ENCODE measurements at places on chromosomes 5 and 9.

DNA sequence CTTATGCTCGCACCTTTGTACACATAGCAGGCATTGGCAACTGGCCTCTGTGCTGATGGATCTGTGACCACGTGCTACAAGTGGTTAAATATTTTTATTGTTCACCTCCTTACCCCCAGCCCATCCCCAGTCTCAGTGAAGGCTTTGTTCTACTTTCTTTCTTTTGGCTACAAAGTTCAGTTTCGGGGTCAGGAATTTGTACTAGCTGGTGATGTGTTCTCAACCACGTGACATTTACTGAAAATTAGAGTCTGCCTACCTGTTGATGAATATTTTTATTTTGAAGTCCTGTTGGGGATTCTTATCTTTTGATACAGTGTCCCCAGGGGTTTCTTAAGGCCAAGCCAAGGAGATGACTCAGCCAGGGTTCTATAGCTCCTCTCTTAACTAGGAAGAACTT is 47.8 kb downstream of the C9orf57 start:
- no peak for DNase-seq

GRCh38 chr9:98927724-98928123 is 16.0 kb upstream of the COL15A1 start:
- DNase-seq: no peak

GRCh38 chr5:7763621-7764072 is 87.3 kb downstream of the CFAP90 start:
- no peak for DNase-seq

DNA sequence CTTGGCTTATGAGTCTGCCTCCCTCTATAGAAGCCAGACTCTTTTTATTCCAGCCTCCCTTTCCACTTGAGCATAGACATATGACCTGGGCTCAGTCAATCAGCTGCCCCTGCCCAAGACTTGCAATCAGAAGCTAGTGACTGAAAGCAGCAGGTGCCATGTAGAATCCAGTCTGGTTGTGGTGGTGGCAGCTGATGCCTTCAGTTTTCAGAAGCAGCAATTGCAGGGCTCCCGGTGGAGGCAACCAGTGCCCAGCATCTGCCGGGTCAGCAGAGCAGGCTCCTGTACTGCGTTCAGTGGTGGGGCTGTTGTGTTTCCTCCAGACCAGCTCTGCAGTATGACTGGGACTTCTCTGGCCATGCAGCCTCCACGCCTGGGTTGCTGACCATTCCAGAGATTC is 53.9 kb upstream of the PALM2AKAP2 start:
- DNase-seq: no peak

GRCh38 chr5:73591102-73591695 is 25.7 kb downstream of the UTP15 start:
- DNase-seq: no peak

GRCh38 chr9:80784647-80785046 is 904.7 kb downstream of the TLE1 start:
- DNase-seq: no peak

- peak; percentile 96 for DNase-seq
Observed at GRCh38 chr9:129110740-129111527, at the start of the genes CRAT and PTPA. Gene CRAT, minus strand, starts transcription at chr9:129110793. Its CDS starts 284 bp downstream, at chr9:129110509. Gene PTPA, plus strand, starts transcription at chr9:129111415. Its CDS starts 186 bp downstream, at chr9:129111601.

GRCh38 chr9:13915131-13915530 is 398.8 kb downstream of the NFIB start:
- DNase-seq: no peak

- DNase-seq: no peak
Observed at GRCh38 chr5:168451565-168451964, 34.7 kb upstream of the RARS1 start.

GRCh38 chr5:34533582-34534522 is 122.3 kb upstream of the RAI14 start:
- DNase-seq: no peak

DNA sequence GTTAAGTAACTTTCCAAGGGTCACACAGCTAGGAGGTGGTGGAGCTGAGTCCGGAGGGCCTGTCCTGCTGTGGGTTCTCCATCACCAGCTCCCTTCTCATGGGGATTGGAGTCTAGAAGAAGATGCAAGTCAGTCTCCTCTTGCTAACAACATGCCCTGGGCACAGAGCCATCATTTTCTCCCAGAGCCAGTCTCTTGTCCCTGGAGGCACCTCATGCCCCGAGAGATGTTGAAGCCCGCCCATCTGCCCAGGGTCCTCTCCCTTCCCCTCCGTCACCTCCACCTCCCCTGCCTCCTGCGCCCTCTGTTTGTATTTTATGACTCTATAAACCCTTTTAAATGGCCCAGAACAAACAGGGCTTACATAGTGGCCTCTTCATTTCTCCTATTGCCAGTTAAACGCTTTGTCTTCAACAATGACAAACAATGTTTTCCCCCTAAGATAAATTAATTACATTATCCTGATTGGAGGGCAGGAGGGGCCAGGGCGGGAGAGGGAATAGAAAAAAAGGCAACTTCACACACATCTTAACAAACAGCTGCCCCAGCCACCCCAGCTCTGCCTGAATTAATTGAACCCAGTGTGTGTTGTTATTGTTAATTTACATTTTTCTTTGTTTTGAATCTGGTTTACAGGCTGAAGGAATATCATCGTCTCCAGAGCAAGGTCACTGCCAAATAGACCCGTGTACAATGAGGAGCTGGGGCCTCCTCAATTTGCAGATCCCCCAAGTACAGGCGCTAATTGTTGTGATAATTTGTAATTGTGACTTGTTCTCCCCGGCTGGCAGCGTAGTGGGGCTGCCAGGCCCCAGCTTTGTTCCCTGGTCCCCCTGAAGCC is 55.8 kb downstream of the ASS1 start:
- DNase-seq: no peak

GRCh38 chr5:143177263-143177983 is 226.1 kb downstream of the NR3C1 start:
- DNase-seq: no peak

- DNase-seq: no peak
Observed at GRCh38 chr9:18393340-18394130, 80.4 kb upstream of the ADAMTSL1 start.

GRCh38 chr5:147336876-147337275 is 102.0 kb downstream of the STK32A start:
- DNase-seq: no peak

- no peak for DNase-seq
Observed at GRCh38 chr5:35246900-35247647, 16.8 kb upstream of the PRLR start.

GRCh38 chr9:127351182-127352166 is 45.5 kb upstream of the SLC2A8 start:
- DNase-seq: no peak

- DNase-seq: no peak
Observed at GRCh38 chr9:122144836-122145591, 14.6 kb downstream of the NDUFA8 start.

- no peak for DNase-seq
Observed at GRCh38 chr5:147791181-147791580, 8.7 kb upstream of the JAKMIP2 start.

GRCh38 chr5:9818340-9818845 is 188.2 kb upstream of the TAS2R1 start:
- DNase-seq: no peak

- no peak for DNase-seq
Observed at GRCh38 chr5:103526164-103526915, 36.2 kb downstream of the NUDT12 start.

GRCh38 chr5:139759219-139759721 is 36.3 kb upstream of the PSD2 start:
- no peak for DNase-seq

DNA sequence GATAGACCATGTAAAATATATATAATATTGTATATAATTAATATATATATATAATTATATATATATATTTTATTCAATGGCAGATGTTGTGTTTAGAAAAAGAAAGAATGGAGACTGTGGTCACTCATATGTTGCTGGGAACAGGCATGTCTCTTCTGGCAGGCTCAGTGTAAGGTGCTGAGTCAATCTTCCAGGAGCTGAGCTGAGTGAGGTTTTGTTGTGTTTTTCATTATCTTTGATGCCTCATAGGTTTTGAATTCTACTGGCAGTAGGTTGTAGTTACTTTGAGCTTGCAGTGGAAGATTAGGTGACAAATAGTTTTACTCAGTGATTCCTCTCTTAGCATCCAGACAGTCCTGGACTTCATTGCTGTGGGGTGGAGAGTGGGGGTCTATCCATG is 561.3 kb downstream of the IRX1 start:
- no peak for DNase-seq

DNA sequence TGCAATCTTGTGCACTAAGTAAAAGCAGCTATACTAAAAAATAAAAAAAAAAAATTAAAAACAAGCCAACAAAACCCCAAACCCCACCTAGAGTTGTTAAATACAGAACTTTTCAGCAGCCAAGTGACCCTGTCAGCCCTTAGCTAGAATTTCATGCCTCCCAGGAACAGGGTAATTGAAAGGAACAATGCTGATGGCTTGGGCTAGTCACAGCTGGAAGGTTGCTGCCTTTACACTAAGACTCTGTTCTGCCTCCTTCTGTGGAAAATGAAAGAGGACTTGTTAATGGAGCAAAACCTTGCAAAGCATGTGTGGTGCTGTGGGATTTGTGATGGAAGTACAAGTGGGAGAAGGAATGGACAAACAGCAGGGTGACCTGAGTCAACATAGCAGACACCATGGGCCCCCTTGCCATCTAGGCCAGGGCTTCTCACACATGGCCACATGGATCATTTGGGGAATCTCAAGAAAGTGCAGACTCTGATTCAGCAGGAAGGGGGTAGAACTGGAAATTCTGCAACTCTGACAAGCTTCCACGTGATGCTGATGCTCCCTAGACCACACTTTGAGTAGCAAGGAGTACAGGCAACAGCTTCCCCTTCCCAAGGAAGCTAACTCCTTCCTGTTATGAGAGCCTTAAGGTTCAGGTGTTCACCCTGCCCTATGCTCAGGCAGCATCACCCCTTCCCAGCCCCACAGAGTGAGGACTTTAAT is 14.9 kb upstream of the TMEM252 start:
- DNase-seq: no peak

DNA sequence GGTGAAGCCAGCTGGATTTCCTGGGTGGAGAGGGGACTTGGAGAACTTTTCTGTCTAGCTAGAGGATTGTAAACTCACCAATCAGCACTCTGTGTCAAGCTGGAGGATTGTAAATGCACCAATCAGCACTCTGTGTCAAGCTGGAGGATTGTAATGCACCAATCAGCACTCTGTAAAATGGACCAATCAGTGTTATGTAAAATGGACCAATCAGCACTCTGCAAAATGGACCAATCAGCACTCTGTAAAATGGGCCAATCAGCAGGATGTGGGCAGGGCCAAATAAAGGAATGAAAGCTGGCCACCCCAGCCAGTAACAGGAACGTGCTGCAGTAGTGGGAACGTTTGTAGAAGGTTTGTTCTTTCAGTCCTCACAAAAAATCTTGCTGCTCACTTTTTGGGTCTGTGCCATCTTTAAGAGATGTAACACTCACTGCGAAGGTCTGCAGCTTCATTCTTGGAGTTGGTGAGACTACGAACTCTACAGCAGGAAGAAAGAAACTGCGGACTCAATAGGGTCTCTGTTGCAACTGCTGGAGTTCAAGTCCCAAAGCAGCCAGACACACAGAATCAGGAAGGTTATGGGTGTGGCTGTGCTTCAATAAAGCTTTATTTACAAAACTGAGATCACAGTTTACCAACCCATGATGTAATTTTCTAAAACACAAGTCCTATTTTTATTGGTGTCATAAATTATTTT is 145.7 kb upstream of the ERCC6L2 start:
- no peak for DNase-seq

- no peak for DNase-seq
Observed at GRCh38 chr5:32241034-32241783, 67.1 kb upstream of the GOLPH3 start.

DNA sequence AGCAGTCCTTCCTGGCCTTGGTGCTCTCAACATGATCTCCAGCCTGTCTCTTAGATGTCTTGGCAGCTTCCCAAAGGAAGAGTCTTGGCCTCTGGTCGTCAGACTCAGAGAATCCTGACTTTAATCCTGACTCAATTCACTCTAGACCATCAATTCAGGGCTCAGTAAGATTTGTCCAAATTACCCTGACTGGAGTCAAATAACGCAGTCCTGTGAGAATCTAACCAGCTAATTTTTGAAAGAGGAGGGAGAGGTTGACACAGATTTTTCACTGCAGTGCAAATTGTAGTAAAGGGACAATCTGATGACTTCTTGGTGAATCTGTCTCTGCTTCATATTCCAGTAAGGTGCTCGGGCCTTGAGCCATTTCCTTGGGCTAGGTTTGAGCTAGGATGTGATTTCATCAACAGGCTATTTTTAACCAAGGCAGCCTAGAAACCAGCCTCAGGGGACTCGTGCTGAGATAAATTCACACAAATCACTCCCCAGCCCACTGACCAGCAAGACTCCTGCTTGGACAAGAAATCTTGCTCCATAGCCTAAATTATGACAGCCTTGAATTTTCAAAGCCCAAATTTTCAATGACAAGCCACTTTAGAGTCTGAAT is 257.4 kb downstream of the ENC1 start:
- DNase-seq: no peak

- DNase-seq: no peak
Observed at GRCh38 chr9:83266331-83266665, 203.4 kb upstream of the RASEF start.

- no peak for DNase-seq
Observed at GRCh38 chr9:126489581-126490213, 124.0 kb upstream of the LMX1B start.

- DNase-seq: no peak
Observed at GRCh38 chr5:100856462-100856861, 46.6 kb downstream of the ST8SIA4 start.

GRCh38 chr5:5685737-5686136 is 263.3 kb downstream of the ICE1 start:
- DNase-seq: no peak

- no peak for DNase-seq
Observed at GRCh38 chr5:140565024-140565779, 574 bp downstream of the SLC35A4 start.

DNA sequence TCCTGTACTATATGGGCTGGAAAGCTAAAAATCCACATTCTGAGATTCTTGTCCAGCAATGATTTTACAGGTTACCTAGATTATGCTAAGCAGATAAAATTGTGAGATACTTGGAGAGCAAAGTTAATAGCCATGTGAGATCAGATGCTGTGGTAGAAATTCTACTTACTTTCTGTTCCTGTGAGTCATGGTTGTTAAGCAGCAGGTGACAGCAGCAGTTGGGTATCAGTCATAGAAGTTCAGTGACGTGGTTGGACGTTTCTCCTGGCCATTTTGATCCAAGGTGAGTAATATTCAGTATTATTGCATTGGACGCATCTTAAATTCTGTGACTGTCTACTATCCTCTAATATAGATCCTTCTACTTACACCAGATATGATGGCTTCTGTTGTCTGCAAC is 524.5 kb downstream of the TMEM38B start:
- no peak for DNase-seq

GRCh38 chr9:119898316-119898715 is 529.1 kb upstream of the BRINP1 start:
- no peak for DNase-seq
